Right atrium auricular region (tissue), 2 donors: ENCODE measurements at places on chromosomes 1 and 21. TPM values are rescaled to one million over a fixed set of nuclear protein-coding genes. Genes with fewer than 3 reads are reported as not detected.

The CAPN8 gene
- not detected for total RNA-seq

The CA6 gene
- not detected for total RNA-seq

The OR2M5 gene
- total RNA-seq = not detected

The NFIA gene
- total RNA-seq = 75.3 TPM

The CENPL gene
- 4.2 TPM for total RNA-seq

The S100A7A gene
- not detected for total RNA-seq
